T-helper 2 cell treated with Interferon-gamma antibody and Interleukin-4, amounts not matched to agents 100 ng/mL and 5 ng/mL, for 36 hours (primary cell): ENCODE measurements at places on chromosomes 6 and 20. TPM values are rescaled to one million over a fixed set of nuclear protein-coding genes. Genes with fewer than 3 reads are reported as not detected.

The GNRH2 gene
- total RNA-seq, result 0.89 and 1.7 TPM in 2 replicates

The HCK gene
- not detected in 2 replicates for total RNA-seq

The CPNE5 gene
- 2.2 and 2.5 TPM in 2 replicates for total RNA-seq

The SCP2D1 gene
- total RNA-seq, result not detected in 2 replicates

The FLRT3 gene
- not detected in 2 replicates for total RNA-seq

The TCF15 gene
- total RNA-seq, result not detected in 2 replicates

The MEI4 gene
- not detected in 2 replicates for total RNA-seq

The CST2 gene
- not detected in 2 replicates for total RNA-seq

The CYP39A1 gene
- total RNA-seq, result not detected in 2 replicates

The CDH22 gene
- total RNA-seq, result not detected in 2 replicates

The KIF3B gene
- 16.8 and 16.9 TPM in 2 replicates for total RNA-seq

The CLIC5 gene
- total RNA-seq, result 2.6 and 3.6 TPM in 2 replicates

The HS3ST5 gene
- total RNA-seq, result not detected in 2 replicates

The CLPSL2 gene
- total RNA-seq, result not detected in 2 replicates

The SLC18B1 gene
- 5.3 and 6.4 TPM in 2 replicates for total RNA-seq
